ENCODE measurements at places on chromosomes 12 and 14.

GRCh38 chr14:89267163-89267562 is 149.9 kb downstream of the FOXN3 start:
- DNase-seq: no peak

DNA sequence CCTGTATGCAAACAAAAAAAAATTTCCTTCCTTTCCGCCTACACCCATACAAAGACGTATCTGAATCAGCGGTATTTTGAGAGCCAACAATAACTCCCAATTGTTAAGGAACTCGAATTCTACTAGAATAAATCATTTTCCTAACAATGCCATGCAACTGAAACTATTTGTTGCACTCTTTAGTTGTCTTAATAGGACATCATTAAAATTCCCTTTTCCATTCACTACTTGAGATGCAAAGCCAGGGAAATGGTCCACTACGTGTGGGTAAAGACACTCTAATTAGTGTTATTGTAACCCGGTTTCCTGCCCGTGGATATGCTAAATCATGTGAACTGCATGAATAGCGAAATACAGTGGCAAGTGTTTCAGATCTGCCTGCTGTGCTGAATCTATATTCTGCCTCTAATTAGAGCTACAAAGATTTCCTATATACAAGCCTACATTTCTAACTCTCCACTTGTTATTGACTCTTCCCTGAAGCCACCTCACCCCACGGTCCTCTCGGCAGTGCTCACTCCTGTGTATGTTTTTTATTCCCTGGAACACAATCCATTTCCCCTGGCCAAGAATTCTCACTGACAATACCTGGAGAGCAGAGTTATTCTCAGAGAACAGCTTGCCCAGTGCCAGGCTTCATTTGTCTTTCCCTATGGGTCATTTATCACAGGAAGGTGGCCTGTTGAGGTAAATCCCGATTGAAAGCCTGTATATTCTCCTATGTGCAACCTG is 168.3 kb downstream of the PAWR start:
- no peak for DNase-seq

- DNase-seq: no peak
These were observed 81.0 kb upstream of the CCDC196 start for GRCh38 chr14:66405158-66405557.

DNA sequence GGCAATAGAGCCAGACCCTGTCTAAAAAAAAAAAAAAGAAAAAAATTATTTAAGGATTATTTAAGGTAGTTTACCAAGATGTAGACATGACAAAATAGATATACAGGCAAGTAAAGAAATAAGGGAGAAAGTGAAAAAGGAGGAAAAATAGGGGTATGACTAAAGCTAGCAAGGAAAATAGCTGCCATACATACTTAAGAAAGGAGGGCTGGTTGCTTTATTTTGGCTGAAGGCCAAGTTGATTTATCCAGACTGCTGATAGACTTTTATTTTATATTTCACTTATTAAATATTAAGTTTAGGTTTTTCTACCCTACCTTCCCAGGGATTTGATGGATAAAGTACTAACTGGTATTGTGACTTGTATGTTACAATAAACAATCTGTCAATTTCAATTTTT is 8.3 kb upstream of the AEBP2 start:
- DNase-seq: no peak

GRCh38 chr14:89911010-89911919 is 43.3 kb downstream of the EFCAB11 start:
- DNase-seq: no peak
